ENCODE measurements at places on chromosomes 13 and 19.

DNA sequence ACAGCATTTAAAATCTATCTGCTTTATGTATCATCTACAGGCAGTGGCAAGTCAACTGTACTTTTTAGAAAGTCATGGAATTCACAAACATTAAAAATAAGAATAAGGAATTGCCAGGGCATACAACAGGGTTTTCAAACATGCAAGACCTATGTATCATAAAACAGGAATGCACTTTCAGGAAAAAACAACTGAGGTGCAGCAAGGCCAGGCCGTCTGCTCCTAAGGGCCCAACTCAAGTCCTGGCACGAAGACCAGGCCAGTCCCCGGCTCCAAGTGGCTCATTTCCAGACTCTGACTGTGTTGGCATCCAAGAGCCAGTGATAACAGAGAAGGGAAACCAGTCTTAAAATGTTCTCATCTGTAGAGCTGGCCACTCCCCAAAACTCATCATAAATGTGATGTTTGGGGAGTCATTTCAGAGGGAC, 7.1 kb downstream of the RFX2 start:
- DNase-seq: no peak

DNA sequence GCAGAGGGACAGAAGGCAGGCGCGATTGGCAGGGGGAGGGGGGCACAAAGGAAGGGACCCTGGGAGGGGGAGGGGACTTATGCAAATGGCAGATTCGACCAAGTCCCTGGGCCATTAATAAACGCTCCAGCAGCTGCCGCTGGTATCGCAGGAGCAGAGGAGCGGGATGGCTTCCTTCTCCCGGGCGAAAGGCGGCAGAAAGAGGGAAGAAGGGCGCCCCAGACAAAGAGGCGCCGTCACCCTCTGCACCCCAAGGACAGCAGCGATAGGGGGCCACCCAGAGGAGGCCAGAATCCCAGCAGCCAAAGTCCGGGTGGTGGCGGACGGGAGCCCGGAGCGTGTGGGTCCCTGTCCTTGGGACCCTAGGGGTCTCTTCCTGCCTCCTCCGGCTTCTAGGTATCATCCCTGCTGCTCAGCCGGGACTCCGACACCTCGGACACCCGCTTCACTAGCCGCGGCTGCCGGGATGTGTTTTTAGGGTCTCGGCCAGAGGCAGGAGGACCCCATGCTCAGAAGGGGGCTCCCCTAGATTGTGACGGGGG, 1.9 kb downstream of the PTPRS start:
- no peak for DNase-seq

GRCh38 chr19:31171936-31172335, 177.3 kb downstream of the TSHZ3 start:
- no peak for DNase-seq

- no peak for DNase-seq
These were observed 100.7 kb downstream of the MIPEP start for GRCh38 chr13:23788459-23788858.

- DNase-seq: no peak
These were observed 26.5 kb downstream of the CEP89 start for GRCh38 chr19:32945260-32945659.

DNA sequence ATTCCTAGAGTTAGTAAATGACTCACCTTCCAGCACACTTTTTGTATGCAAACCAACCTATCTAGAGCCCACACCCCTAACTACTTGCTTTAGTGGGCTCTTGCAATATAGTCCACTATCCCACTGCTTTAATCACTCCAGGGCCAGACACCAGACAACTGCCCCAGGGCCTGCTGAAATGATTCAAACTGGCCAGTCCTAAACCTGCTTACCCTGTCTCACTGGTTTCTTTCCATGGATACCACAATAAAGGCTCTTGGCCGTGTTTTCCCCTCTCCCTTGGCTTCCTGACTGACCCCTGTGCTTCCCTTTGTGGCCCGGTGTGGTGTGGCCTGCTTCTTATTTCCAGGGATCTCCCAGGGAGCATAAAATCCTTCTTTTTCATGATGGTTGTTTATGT, 14.6 kb downstream of the HS6ST3 start:
- no peak for DNase-seq

DNA sequence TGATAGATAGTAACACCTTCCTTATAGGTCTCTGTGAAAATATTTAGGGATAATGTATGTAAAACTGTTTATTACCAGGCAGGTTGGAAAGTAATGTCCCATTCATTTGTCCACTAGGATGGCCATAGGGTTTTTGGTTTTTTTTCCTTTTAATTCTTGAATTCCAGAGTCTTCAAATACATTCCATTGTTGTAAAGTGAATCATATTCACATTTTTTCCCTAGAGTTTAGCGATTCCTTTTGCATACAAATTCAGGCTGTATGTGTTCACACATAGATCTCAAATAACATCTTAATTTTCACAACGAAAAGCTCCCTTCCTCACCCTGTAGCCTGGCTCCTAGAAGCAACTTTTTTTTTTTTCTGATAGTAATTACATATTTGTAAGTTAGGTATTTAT, 1.8 kb upstream of the ZNF557 start:
- DNase-seq: no peak

GRCh38 chr13:100156788-100157187, 67.9 kb downstream of the PCCA start:
- DNase-seq: no peak

DNA sequence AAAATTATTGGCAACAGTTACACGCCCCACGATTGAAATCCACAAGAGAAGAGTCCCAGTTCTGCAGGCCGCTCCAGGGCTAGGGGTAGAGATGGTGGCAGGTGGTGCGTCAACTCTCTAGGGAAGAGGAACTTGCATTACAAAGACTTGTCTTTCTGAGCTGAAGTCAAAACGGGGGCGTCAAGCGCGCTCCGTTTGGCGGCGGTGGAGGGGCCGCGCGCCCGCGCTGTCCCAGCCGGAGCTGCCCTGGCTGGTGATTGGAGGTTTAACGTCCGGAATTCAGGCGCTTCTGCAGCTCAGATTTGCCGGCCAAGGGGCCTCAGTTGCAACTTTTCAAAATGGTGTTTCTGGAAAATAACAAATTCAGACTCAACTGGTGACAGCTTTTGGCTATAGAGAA, 38.9 kb downstream of the SOX1 start:
- DNase-seq: no peak

DNA sequence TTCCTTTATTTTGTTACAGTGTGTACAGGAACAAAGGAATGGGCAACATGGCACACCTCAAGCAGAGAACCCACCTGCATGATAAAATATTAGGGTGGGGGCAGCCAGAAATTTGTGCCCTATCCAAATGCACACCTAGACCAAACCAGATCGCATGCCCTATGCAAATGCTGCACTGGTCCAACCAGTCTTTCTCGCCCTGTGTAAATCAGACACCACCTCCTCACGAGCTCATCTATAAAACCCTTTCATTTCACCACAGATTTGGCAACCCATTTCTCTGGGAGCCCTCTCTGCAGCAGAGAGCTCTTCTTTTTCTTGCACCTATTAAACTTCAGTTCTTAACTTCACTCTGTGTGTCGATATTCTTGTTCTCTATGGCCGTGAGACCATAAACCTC, 1559.2 kb downstream of the SLITRK1 start:
- DNase-seq: no peak

DNA sequence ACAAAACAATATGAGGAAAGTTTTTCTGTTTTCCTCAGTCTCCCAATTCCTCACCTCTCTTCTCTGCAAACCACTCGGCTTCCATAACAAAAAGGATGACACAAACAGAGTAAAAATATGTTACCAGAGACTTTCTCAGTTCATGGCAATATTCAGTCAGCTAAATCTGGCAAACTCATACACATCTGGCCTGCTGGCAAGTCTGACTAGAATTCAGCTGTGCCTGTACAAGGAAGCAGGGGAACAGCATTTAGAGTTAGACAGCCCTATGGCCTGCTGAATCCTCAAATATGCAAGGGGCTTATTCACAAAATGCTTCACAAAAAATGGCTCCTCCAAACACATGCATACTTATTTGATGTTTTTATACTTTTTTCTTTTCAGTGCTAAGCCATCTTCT, 227.8 kb downstream of the ENOX1 start:
- DNase-seq: no peak

DNA sequence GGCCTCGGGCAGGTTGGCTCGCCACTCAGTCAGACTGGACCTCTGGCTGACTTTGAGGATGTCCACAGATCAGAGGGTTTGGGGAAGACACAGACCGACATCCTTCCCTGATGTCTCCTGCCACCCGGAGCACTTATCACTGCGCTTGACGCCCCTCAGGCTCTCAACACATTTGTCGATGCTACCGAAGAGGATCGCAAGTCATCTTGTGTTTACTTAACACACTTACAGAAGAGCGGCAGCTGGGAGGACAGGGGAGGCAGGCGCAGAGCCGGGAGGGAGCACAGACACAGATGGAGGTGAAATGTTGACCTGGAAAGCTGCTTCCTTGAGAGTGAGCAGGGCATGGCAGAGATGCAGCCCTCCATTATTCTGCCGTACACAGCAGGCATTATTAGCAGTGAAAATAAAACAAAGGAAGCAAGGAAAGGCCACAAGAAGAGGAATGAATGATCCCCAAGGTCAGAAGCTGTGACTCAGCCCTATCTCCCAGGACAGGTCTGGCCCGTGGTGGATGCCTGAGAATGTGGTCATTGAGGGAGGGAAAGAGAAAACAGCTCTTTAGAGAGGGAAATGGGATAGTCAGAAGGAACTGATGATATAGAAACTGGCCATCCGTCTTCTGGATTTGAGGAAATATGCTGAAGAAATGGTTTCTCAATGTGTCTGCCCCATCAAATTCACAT, 549.5 kb upstream of the ARGLU1 start:
- no peak for DNase-seq

- DNase-seq: no peak
These were observed 800.5 kb upstream of the KLHL1 start for GRCh38 chr13:70908795-70909194.

GRCh38 chr19:13003081-13003480, 7.8 kb downstream of the NFIX start:
- DNase-seq: no peak

DNA sequence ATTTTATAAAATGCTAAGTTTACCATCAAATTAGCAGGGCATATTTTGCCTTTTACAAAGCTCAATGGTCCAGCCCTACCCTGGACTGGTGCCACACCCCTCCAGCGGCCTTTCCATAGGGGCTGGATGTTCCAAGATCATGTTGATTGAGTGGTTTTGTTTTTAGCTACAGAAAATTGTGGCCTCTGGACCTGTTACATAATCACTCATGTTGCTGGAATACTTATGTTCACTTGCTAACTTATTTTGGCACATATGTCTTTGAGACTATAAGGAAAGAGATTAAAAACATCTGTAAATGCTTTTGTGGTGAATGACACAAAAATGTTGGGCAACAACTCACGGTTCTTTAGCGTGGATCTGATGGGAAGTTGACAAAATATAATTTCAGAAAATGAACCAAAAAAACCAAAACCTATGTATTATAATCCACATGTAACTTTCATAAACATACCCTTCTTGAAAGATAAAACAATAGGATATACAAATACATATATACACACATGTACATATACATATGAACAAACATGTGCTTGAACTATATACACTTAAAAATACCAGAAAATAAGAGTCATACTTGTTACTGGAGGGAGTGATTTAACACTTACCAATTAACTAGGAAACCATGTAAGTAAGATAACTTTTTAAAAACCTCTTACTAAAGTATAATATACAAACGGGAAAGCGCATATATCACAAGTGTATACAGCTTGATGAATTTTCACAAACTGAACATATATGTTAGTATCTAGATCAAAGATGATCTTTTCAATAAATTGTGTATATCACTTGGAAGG, 46.6 kb upstream of the SLC15A1 start:
- DNase-seq: no peak

- DNase-seq: no peak
These were observed 22.9 kb upstream of the POMP start for GRCh38 chr13:28636069-28636468.

- no peak for DNase-seq
These were observed 216.2 kb downstream of the MAB21L1 start for GRCh38 chr13:35260316-35260715.

DNA sequence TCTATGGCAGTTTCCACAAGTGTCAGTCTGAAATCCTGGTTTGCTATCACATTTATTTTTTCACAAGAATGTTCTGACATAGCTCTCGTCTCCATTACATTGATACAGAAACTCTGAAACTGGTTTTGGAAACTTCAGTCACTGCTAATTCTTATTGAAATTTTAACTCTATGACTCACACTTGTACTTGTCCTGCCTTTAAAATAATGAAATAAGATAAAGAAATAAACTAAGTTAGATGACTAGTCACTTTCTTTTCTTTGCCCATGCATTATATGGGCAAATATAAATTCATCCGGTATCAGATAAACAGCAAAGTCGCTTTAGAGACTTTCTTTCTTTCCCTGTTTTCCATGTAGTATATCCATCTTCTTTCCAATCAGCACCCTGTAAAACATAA, 257.5 kb downstream of the PCDH9 start:
- DNase-seq: no peak

DNA sequence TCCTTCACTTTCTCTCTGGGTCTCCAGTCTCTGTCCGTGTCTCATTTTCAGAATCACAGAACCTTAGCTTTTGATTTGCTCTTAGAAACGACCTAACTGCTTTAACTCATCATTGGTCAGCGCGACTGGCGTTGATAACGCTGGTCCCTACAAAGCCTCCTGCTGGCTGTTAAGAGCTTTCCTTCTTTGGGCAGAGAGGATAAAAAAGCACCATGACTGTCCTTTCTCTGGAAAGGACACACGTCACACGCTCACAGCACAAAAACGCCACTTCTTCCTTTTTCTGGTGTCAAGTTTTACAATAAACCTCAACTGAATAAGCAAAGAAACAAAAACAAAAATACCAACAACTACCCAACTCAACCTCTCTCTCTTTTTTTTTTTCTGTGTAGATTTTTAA, 1.7 kb upstream of the KLK12 start:
- no peak for DNase-seq

GRCh38 chr19:13505761-13506470, 363 bp downstream of the CACNA1A start:
- DNase-seq: no peak

- peak; percentile 91 for DNase-seq
These were observed at the start of the genes ATF5 and NUP62 for GRCh38 chr19:49929121-49929610. Gene ATF5 (plus strand): TSS chr19:49929205. CDS start chr19:49930851, 1,646 bp downstream. Gene NUP62 (minus strand): TSS chr19:49929504. CDS start chr19:49909807, 19,697 bp downstream.

- peak; percentile 30 for DNase-seq
These were observed 65.5 kb downstream of the STK24 start for GRCh38 chr13:98511435-98511834.
